ENCODE measurements at places on chromosomes 5 and 9.

GRCh38 chr9:91163773-91164471, 197.8 kb downstream of the AUH start:
- no peak for DNase-seq

- DNase-seq: no peak
These were observed 199.6 kb upstream of the MPDZ start for GRCh38 chr9:13479096-13479495.

DNA sequence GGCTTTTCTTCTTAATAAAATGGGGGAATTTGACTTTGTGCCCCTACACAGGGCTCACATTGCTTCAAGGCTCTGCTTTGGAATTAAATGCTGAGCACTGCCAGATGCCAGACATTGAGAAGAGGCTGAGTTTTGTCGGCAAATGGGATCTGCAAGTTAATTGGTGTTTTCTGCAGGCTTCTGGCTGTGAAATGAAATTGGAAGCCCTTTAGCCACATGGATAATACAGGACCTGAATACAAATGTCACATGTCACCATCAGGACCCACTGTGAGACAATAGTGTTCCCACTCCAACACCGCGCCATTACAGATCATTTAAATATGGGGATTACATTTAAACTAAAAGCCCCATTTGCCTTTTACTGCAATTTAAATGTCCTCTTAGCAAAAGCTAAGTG, 164.4 kb downstream of the ZSWIM6 start:
- DNase-seq: no peak

DNA sequence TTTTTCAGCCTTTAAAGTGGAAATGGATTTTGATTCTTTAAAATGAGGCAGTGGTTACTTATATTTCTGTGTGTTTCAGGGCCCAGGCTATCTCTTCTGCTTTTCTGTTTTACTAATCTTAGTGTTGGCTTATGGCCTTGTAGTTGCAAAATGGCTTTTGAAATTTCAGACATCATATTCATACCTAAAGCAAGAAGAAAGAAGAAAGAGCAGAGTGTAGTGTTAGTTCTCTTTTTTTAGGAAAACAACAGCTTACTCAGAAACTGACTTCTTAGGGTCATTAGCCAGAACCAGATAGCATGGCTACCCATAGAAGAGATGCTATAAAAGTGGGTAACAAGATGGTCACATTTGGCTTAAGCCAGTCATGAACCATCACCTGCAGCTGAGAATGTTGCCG, 20.9 kb downstream of the ZBED3 start:
- peak; percentile 30 for DNase-seq

DNA sequence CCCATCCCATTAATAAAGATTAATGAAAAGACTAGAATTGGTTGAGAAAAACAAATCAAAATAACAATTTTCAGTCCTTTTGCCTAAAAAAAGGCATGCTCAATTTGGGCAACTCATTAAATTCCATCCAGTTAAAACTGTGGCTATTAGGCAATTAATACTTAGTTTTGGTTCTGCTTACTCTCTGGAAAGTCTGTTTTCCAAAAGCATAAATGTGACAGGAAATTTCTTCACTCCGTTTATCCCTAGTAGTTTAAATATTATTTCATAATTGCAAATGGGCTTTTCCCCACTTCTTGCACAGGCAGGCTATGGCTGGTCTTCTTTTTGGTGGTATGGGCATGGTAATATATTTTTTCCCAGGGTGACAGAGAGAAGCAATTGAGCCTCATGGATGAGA, 373.3 kb upstream of the KLF4 start:
- no peak for DNase-seq

- DNase-seq: no peak
These were observed 38.5 kb upstream of the CDKN2B start for GRCh38 chr9:22047596-22047995.

GRCh38 chr5:94618029-94618492, 343 bp downstream of the KIAA0825 start:
- peak; percentile 49 for DNase-seq

DNA sequence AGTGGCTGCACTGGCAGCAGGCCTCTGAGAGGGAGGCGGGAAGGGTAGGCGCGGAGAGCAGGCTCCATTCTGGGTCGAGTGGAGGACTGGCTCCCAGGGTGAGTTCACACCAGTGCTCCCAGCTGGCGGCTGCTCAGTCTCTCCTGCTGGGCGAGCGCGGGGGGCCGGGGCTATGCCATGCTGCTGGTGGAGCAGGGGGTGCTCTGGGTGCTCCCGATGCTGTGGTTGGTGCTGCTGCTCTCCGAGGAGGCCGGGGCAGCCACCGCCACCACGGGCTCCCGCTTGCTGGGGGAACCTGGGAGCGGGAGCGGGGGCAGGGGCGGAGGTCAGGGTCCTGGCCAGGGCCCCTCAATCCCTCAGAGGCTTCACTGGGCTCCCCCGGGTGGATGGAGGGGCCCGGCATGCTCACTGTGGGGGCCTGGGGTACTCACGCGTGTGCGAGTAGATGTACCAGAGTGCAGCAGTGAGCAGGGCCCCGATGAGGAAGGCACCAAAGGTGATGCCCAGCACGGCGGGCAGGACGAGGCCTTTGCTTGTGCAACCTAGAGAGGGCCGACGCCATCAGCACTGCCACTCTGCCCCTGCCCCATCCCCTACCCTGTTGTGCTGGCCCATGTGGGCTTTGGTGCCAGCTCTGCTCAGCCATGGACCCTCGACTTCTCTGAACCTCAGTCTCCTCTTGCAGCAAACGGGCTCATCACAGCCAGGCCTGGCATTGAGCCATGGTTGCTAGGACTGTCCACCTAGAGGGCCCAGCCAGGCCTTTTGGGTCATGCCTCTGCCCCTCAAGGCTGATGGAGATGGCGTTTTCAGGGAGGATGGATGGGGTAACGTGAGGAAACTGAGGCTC, 13.1 kb downstream of the FPGS start:
- no peak for DNase-seq

- DNase-seq: no peak
These were observed 8.2 kb upstream of the CD180 start for GRCh38 chr5:67204821-67205220.

DNA sequence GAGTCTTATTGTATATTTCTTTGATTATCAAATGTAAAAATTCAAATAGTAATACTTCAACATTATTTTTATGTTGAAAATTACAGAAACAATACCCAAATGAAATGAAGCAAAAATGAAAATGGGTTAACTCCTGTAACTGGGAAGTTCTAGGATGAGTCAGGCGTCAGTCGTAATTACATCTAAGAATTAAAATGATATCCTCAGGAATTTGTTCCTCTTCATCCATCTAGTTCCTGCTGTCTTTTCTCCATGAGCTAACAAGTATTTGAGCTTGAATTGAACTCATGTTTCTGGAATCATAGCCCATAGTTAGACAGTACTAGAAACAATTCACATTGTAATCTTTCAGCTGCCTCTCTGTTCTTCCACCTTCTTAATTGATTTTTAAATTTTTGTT, 568.3 kb upstream of the TLE4 start:
- no peak for DNase-seq

- DNase-seq: no peak
These were observed 24.6 kb upstream of the KIF2A start for GRCh38 chr5:62281411-62281810.

GRCh38 chr9:84894859-84895258, 225.3 kb downstream of the NTRK2 start:
- no peak for DNase-seq
